ENCODE measurements at places on chromosomes 5 and 9.

DNA sequence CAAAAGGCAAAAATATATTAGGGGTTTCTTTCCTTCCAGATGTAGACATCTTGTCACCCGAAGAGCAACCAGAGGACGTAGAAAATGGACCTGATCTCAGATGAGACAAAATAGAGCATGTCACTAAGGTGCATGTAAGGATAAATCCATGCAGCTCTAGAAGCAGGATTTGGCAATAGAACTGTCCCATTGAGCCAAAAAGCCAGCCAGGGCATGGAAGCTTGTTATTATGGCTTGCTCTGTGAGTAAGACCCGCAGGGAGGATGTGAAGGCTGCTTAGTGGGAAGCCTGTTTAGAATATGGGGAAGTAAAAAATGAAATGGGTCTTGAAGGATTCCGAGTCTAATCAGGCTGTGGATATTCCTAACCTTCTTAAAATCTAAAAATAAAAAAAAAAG is 165.6 kb upstream of the MPDZ start:
- DNase-seq = no peak

GRCh38 chr5:72602696-72603685 is 95.8 kb upstream of the ZNF366 start:
- DNase-seq = no peak

GRCh38 chr5:87069974-87070608 is 197.6 kb upstream of the RASA1 start:
- DNase-seq = no peak

GRCh38 chr5:102955488-102955887 is 164.4 kb downstream of the GIN1 start:
- DNase-seq = no peak

- no peak for DNase-seq
Observed at GRCh38 chr5:141608557-141608956, 10.2 kb downstream of the DIAPH1 start.

DNA sequence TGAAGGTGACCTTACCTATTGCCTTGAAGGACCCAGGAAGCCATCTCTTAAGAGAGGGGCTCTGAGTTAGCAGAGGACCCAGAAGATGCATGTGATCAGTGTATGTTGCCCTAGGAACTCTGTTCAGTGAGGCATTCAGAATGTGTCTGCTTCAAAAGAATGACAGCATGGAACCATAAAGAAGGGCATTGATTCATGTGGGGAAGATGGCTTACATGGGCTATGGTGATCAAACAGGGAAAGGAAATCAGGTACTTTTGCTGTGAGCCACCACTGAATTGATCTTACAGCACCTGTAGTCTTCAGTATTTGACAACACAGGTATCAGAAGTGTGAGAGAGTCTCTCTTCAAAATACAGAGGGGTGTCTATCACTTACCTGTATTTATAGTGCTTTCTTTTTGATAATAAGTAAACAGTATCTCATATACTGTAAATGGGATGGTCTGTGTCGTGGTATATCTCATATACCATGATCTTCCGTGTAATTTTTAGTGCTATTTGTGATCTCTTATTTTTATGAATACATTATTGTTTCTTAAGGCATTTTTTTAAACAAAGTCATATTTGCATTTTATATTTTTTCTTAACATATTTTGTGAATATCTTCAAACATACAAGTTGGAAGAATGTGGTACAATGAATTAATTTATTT is 57.0 kb downstream of the FOCAD start:
- DNase-seq = no peak

DNA sequence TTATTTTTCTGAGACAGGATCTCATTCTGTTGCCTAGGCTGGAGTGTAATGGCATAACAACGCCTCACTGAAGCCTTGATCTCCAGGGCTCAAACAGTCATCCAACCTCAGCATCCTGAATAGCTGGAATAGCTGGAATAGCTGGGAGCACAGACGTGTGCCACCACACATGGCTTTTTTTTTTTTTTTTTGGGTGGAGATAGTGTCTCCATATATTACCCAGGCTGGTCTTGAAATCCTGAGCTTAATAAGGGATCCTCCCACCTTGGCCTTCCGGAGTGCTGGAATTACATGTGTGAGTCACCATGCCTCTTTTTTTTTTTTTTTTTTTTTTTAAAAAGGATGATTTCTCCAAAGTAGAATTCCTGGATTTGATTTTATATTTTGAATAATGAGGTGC is 60.7 kb downstream of the NSD1 start:
- no peak for DNase-seq

GRCh38 chr9:29150606-29151005 is 1577.3 kb upstream of the C9orf72 start:
- no peak for DNase-seq

GRCh38 chr5:60274747-60275146 is 381.2 kb upstream of the PDE4D start:
- DNase-seq = no peak

DNA sequence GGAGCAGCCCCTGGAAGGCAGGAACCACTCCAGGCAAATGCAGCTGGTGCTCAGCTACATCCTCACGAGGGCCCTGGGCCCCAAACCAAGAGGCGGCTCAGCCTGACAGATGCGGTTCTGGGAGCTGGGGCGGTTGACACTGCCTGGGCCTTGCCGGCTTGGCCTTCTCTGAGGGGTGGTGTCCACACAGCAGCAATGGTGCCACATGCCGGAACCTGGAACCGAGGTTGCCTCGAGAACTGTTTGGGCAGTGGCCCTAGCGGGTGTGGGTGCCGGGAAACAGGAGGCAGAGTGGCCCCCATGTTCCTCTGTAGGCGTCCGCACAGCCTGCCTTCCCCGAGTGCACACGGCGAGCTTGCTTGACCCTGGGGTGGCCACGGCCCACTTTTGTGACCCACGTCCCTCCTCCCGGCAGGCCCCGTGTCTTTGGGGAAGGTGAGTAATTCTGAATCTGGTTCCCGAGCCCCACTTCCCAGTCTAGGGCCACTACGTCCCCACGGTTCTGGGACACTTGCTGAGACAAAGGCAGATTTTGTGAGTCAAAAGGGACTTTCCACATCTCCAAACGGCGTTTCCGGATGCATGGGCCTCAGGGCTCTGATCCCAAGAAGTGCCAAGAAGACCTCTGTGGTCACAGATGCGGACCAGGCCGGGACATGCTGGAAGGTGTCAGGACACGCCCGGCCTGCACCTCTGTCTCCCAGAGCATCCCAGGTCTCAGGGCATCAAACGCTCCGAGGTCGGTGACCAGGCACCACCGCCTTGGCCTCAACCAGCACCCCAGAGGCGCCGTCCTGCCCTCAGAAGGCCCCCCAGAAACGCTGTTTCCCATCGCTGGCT is 27.7 kb upstream of the SLC12A7 start:
- no peak for DNase-seq

- DNase-seq = no peak
Observed at GRCh38 chr5:83576341-83576740, 104.8 kb downstream of the VCAN start.

DNA sequence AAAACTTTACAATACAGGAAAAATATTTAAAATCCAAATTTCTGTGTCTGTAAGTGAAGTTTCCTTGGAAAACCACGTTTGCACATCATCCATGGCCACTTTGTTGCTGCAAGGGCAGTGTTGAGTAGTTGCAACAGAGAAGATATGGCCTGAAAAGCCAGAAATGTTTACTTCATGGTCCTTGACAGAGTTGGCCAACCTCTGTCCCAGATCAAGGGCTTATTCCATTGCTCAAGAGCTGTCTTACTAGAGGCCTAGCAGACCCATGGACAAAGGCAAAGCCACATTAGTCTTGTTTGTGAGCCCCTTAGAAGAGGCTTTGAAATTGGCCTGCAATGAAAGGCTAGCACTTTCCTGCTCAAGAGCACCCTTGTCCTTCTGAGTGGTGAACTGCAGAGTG is 119.4 kb downstream of the GAS1 start:
- no peak for DNase-seq

GRCh38 chr5:36162810-36163486 is 11.0 kb downstream of the SKP2 start:
- no peak for DNase-seq

DNA sequence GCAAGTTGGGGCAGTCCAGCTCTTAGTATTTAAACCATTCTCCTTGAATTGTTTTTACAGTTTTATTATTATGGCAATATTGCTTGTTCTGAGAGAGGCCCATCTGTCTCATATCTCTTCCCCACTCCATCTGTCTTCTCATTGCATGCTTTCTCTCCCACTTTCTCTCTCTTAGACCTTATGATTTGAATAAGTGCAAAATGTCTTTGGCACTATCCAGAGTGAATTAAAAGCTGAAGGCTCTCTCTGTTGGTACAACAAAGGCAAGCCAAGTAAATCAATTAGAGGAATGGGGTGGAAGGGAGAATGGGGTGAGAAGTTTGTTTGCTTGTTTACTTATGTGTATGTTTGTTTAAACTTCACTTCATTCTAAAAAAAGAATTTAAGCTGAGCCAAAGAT is 195.3 kb upstream of the RFX3 start:
- DNase-seq = no peak

- no peak for DNase-seq
Observed at GRCh38 chr9:33170464-33171415, 3.6 kb upstream of the B4GALT1 start.

DNA sequence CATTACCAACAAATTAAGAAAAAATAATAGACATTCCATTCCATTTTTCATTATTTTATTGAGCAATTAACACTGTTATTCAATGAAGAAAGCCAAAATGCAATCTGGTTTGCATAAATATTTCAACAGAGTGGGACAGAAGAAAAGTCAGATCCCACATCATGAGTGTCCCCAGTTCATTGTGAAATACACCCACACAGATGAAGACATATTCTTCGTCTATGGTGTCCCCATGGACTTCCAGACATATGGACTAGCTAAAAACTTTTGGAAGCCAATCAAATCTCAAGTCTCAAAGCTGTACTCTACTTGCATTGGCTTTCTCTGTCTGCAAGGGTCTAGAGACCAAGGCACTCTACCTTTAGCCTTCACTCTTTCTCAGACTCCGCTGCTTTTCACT is 194.3 kb downstream of the SEMA5A start:
- DNase-seq = no peak

DNA sequence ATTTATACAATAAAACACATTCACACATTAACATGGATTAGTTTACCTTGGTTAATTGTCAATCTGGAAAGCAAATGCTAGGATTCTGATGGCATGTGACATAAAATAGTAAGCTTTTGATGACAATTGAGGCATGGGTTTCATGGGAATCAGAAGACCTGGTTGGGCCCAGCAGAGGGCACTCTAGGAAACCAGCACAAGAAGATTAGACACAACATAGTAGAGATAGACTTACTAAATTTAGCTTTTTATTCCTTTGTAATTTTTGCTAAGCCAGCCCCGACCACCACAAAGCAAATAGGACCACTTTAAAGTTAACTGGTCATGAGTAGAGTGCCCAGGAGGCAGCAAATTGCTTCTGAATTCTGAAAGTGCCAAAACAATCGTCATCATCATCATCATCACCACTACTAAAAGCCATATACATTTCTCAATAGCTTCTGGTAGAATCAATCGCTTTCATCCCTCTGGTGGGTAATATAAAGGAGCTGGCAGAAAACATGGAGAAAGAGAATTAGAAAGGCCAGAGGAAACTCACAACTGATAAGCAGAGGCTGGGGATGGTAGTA is 163.2 kb downstream of the ARRDC3 start:
- no peak for DNase-seq

GRCh38 chr5:98770209-98770910 is 3.1 kb upstream of the RGMB start:
- DNase-seq = no peak

- DNase-seq = no peak
Observed at GRCh38 chr5:143233031-143233430, 170.5 kb downstream of the NR3C1 start.

GRCh38 chr9:116267021-116267420 is 113.4 kb downstream of the PAPPA start:
- no peak for DNase-seq

DNA sequence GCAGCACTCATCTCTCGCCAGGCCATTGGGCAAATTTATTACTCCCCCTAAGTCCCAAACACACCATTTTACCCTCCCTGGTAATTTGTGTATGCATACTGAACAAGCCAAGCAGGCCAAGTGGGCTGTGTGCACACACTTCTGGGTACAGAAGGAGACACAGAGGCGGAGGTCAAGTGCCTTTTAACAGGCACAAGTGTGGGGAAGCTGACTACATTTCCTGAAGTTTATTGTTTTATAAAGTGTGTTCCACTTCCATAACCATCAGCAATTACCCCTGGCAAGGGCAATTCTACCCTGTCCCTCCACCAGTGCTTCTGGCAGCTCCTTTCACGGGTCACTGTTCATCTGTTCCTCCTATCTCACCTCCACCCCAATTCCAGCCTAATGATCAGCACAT is 93.9 kb downstream of the SETX start:
- DNase-seq = no peak

- no peak for DNase-seq
Observed at GRCh38 chr9:89880721-89881120, 275.9 kb downstream of the GADD45G start.

DNA sequence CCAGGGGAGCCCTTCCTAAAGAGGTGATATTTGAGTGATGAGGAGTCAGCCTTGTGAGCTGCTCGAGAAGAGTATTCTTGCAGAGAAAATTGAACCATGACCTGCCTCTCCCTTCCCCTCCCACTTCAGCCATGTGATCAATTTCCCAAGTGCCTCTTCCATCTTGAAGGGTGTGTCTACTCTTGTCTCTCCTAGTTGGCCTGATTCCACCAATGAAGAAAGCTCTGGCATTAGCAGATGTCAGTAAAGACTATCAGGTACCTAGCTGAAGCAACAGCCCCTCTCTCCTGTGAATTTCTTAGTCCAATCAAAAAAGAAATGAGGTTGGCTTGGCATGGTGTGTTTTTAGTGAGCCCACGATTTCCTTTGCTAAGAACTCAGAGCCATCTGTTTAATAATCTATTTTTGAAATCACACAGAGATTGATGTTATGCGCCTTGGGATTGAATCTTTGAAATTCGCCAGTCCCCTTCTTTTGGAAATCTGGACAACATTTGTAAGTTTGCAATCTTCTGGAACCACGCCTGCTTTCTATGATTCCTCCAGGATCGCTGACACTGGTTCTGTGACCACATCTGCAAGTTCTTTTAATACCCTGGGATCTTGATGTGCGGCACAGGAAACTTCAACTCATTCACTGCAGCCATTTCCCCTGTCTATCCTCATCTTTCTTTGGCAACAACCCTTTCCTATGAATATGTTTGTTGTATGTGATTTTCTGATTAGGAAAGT is 404.6 kb downstream of the DMRT2 start:
- no peak for DNase-seq

DNA sequence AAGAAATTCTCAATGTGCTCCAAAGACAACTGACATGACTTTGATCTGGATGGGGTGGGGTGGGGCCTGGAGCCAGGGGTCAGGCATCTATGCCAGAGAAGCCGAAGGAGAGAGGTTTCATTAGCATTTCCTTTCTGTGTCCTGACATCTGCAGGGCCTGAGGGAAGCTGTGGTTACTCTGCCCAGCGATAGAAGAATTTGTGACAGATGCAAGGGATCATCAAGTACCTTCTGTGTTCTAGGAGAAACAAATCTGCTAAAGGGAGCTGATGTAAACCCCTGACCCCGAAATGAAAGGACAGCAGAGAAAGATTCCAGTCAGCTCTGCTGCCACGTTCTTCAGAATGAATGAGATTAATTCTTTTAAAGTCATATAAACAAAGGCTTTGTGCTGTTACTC is 335.7 kb downstream of the PRELID2 start:
- no peak for DNase-seq

- DNase-seq = no peak
Observed at GRCh38 chr5:176369934-176370711, 4.8 kb downstream of the ARL10 start.

- DNase-seq = no peak
Observed at GRCh38 chr5:179872055-179872827, 13.6 kb upstream of the MRNIP start.
